Hindlimb muscle (tissue), 1 donor: ENCODE measurements at places on chromosomes 7 and 10. TPM values are rescaled to one million over a fixed set of nuclear protein-coding genes. Genes with fewer than 3 reads are reported as not detected.
A peak's percentile ranks its signal among the peaks of the same experiment; 100 is the strongest.

GRCh38 chr10:22505911-22506685 is 160.8 kb downstream of the SPAG6 start:
- DNase-seq = no peak

- DNase-seq = no peak
These were observed 12.5 kb downstream of the LIPA start for GRCh38 chr10:89238956-89239644.

Gene ZNF248
- 17.6 TPM for polyA plus RNA-seq

GRCh38 chr7:37201003-37201875 is 247.4 kb downstream of the ELMO1 start:
- peak; percentile 90 for DNase-seq

DNA sequence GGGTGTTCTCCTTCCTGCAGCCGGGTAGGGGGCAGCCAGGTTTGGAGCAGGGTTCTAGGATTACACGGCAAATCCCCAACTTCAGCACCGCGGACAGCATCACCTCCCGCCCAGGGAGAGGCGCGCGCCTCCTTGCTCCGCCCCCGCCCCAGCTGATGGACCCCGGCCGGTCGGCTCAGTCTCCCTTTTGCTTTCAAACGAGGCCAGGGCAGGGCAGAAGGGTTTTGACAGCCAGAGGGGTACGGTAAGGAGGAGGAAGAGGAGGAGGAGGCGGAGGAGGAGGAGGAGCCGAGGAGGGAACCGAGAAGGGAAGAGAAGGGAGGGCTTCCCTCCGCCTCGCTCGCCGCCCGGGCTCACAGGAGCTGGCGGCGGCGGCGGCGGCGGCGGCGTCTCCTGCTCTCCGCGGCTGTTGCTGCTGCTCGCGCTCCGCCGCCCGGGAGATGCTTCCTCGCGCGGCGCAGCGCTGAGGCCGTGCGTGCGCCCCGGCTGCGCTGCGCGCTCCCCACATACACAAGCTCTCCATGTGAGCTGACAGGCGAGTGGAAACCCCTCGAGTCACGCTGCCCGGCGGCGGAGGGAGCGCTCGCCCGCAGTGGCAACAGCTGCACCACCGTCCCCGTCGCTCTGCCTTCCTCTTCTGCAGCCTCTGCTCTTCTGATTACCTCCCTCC is 615 bp upstream of the CNTNAP2 start:
- peak; percentile 88 for DNase-seq

Gene HMX2
- not detected for polyA plus RNA-seq

DNA sequence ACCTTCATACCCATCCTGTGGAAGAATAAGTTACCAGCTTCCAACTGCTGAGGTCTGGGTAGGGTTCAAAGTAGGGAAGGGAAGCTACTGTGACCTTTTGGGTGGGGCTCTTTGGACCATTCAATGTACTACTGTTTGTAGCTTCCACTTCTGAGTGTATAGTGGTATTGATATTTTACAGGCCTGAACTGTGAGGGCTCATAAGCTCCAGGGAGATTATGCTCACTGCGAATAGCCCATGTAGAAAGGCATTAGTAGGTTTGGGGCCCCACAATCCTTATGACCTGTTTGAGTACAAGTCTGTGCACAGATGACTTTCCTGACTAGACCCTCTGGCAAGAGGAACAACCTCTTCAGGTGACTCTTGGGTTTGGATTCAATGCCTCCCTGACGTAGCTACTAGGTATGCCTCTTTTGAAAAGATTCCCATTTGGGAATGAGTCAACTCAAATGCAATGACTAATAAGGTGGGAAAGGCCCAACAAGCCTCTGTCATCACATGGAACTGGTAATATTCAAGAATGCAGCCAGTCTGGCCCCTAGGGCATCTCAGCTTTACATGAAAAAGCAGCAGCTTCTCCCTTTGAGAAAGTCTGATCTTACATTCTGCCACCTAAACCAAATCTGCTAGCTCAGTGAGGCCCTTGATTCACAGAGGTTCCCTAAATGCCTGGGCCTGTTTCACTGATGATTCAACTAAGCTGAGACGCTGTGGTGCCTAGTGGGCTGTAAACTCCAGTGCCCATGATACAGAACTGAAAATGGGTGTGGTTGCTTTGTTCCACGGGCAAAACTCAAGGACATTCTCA is 79.8 kb downstream of the ABI1 start:
- DNase-seq = no peak

GRCh38 chr10:111335826-111336225 is 259.0 kb downstream of the ADRA2A start:
- DNase-seq = no peak
